ENCODE measurements at places on chromosomes 7 and 10.
A peak's percentile ranks its signal among the peaks of the same experiment; 100 is the strongest.

- DNase-seq = peak; percentile 76
These were observed 41.9 kb upstream of the SYPL1 start for GRCh38 chr7:106153891-106154449.

- DNase-seq = no peak
These were observed 96.5 kb downstream of the ZMIZ1 start for GRCh38 chr10:79165070-79165778.

GRCh38 chr7:39589323-39590111, 23.3 kb downstream of the YAE1 start:
- no peak for DNase-seq

GRCh38 chr10:15871823-15872222, 11.5 kb upstream of the MINDY3 start:
- no peak for DNase-seq

DNA sequence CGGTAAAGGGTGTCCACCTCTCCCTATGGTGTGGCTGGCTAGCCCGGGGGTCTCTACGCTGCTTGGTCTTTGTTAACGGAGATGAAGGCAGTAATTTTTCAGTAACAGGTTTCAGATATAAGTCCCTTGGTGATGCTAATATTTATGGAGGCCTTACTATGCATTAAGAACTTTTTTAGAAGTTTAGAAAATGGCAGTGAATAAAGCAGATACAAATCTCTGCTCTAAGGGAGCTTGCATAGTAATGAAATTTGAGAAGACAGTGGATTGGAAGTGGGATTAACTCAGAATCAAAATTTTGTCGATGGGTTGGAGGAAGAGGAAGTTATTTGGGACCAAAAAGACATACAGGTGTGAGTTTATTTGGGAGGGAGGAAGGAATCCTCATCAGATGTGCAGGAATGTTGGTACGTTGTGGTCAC, 445 bp downstream of the SSBP1 start:
- DNase-seq = no peak

DNA sequence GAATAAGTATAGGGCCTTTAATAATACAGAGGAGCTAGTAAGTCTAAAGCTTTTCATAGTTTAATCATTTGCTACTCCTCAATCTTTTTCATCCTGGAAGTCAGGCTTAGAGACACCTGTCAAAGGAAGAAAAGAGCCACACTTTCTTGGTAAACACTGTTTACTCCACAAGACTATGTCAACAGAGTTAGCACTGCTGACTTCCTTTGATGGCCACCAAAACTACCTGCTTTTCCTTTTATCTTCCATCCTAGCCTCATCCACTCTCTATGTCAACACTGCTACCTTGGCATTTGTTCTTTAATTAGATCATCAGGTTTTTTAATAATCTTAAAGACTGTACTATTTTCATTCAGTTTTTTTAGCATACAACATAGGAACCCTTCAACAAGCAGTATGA, 106.2 kb downstream of the ELAPOR2 start:
- no peak for DNase-seq

DNA sequence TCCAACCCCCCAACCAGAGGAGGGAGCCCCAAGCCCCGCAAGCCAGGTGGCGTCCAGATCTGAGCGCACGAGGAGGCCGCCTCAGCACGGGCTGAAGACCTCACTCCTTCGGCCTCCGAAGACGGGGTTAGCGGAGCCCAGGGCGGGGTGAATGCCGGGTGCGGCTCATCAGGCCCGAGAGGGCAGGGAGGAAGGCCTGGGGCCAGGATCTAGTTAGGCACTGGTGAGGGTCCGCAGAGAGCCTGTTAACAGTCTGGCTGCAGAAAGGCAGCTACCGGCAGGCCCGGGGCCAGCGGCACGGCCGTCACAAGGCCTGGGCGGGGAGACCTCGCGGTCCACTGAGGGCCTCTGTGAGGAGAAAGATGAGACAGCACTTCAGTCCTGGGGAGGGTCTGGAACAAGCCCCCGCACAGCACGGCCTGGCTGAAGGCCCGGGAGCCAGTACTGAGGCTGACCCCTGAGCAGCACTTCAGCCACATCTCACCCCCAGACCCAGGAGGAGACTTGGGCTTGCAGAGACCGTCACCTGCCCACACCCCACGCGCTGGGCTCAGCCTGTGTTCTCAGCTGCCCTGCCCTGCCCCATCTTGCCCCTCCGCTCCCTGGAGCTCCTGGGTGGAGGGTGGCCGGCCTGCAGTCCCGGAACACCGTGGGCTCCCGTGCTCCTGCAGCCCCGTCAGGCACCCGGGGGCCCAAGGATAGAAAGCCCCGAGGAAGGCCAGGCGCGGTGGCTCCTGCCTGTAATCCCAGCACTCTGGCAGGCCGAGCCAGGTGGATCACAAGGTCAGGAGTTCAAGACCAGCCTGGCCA, 193.2 kb downstream of the ELFN1 start:
- no peak for DNase-seq

DNA sequence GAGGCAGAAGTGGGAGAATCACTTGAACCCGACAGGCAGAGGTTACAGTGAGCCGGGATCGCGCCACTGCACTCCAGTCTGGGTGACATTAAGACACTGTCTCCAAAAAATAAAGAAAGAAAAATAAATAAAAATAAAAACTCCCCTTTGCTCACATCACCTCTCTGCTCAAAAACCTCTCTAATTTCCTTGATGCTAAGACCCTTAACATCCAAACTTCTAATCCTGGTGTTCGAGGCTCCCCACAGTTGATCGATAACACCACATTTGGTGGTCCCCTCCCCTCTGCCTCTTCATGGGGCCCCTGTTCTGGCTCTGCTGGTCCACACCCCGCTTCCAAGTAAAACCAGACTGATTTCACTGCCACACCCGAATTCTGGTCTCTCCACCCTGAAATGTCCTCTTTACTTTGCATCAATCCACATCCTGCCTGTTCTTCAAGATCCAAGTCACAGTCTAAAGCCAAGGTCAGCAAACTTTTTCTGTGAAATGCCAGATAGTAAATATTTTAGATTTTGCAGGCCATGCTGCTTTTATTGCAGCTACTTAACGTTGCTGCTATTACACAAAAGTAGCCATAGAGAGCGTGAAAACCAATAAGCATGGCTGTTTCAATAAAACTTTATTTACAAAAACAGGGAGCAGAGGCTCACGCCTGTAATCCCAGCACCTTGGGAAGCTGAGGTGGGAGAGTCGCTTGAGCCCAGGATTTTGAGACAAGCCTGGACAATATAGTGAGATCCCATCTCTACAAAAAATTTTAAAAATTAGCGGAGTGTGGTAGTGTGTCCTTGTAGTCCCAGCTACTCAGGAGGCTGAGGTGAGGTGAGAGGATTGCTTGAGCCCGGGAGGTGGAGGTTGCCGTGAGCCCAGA, 11.8 kb downstream of the MOSPD3 start:
- no peak for DNase-seq

DNA sequence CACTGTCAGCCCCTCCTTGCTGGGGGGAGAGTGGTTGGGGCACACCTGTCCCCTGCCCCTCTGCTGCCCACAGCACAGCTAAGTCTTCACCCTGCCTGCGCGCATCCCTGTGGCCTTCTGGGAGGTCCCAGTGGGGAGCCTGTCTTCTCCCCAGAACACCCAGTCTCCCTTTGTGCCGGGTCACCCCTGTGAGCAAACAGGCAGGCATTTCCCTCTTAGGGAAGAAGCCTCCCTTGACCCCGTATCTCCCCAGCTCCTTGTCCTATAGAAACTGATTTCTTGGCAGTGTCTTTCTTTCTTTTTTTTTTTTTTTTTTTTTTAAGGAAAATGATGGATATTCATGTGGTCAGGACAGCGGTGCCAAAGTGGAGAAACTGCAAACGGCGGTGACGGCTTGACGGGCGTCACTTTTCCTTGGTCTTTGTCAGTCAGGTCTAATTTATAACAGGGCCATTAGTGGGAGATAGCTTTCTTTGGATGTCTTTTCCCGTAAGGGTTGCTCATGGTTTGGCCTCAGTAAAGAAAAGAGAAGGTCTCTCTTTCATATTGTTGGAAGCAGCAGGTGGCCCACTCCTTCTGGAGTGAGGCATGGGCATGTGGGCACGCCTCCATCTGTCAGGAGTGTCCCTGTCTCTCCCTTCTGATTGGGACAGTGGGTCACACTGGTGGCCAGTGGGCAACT, 115.3 kb downstream of the NKX6-2 start:
- no peak for DNase-seq

GRCh38 chr10:110774069-110775019, 97.4 kb upstream of the PDCD4 start:
- DNase-seq = no peak
